ENCODE measurements at places on chromosomes 1 and 21.

DNA sequence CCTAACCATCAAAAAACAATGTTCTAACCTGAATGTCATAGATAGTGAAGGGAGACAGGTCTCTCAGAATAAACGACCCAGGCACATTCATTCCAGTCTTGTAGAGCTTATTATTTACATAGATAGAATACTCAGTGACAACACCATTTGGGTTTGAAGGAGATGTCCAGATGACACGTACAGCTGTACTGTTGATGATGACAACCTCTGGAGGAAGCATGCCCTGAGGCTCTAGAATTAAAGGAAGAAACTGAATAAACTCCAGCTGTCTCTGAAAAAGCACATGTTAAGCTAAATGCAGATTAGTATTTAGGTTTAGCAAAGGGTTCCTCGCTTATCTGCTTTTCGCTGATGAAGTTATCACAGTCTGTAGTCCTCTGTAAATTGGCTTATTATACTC, 277.2 kb downstream of the KCTD3 start:
- DNase-seq = no peak

- DNase-seq = no peak
Observed at GRCh38 chr1:93255222-93256079, 74.9 kb downstream of the CCDC18 start.

DNA sequence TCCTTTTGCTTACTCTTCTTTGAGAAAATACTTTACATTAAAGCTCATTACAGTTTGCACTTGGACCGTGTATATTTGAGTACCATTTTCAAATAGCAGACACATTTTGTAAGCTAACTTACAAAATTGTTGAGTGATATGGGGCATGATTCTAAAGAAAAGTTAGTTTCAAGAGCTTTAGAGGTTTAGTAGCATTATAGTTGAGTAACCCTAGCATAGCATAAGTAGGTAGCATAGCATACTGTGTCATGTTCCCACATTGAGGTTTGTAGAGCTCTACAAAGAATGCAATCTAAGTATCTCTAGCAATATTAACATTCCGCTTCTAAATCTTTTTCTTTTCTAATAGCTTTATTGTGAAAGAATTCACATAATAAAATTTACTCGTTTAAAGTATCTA, 92.0 kb downstream of the ITSN1 start:
- no peak for DNase-seq

- no peak for DNase-seq
Observed at GRCh38 chr1:246577082-246577719, 10.9 kb downstream of the CNST start.

DNA sequence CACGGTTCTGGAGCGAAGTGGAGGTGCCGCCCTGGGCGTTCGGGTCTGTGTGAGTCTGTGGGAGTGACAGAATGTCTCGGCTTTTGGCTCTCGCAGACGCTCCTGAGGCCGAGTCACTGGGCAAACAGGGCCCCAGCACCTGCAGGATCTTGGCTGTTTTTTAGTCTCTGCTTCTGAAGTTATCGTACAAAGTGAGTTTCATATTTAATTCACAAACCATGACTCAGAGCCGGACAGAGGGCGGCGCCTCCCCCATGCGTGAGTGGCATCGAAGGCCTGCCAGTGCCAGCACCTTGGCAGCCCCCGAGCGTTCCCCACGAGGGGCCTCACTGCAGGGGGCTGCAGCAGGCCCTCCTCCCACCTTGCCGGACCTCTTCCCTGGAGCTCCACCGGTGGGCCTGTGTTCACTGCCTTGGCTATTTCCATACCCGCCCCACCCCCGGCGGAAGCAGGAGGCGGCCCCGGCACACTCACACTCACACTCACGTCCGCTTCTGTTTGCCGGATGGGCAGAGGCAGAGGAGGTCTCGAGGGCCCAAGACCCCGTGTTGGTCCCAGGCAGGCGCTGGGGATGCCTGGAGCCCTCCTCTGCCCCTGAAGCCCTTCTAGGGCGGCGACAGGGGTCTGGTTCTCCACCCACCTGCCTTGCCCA, 56.3 kb downstream of the MORN1 start:
- DNase-seq = no peak

Measured in stimulated activated CD4-positive, alpha-beta T cell treated with anti-CD3 and anti-CD28 coated beads, Interleukin-15, amount 100 ng/mL, for 1 hour (primary cell).